NCI-H2081 treated with DMSO at 0.1 percent for 48 hours (cell line): ENCODE measurements at places on chromosomes 3 and 15.

GRCh38 chr3:131361464-131362421 is 19.8 kb upstream of the NUDT16 start:
- no peak for DNase-seq

DNA sequence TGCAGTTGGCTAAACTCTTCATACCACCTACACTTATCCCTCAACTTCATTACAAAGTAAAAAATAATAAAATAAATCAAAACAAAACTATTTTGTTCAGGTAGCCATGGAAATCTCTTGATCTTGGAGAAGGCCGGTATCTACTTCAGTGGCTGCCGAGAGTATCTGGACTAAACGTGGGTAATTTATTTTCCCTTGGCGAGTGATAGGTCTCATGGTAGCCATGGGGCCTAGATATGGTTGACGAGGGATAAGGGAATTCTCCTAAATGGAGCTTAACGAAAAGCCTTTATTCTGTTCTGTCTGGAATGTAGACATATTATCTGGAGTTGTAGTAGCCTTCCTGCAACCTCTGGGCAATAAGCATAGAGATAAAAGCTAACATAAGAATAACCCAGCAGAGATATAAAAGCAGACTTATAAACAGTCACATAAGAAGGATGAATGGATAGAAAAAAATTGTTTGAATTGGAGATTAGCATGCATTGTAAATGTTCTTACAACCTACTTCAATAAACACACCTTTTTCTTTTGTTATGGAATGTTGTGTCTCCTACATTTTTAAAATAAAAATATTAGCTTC is 281.3 kb upstream of the ARRDC4 start:
- no peak for DNase-seq

- DNase-seq: no peak
These were observed 9.4 kb upstream of the COPG1 start for GRCh38 chr3:129239991-129240390.

GRCh38 chr3:7721869-7722268 is 779.8 kb upstream of the LMCD1 start:
- no peak for DNase-seq

- DNase-seq: no peak
These were observed 32.4 kb upstream of the CDV3 start for GRCh38 chr3:133540896-133541674.

DNA sequence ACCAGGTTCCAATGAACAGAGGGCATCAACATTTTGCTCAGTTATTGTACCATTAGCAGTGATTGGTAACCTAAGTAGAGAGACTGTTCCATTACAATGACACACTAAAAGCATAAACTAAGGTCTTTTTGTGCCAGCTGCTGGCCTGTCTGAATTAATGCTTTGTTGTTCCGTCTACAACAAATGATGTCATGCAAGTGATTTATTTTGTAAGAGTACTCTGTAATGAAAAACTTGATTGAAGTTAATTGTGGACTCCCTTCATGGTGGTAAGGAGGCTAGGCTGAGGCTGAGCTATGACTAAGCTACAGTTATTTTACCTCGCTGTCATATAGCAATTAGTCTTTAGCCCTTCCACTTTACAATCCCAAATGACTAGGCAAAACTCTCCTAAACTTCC is 23.2 kb downstream of the RCN2 start:
- DNase-seq: no peak

DNA sequence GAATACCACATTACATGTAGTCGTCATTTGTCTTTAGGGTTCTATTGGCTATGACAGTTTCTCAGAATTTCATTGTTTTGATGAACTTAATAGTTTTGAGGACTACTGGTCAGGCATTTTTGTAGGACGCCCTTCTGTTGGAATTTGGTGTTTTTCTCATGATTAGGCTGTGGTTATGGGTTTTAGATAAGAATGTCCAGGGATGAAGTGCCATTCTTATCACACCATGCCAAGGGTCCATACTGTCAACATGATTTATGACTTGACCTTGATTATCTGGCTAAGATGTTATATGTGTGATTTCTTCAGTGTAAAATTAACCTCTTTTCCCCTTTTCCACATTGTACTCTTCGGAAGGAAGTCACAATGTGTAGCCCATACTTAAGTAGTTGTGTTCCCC is 135.3 kb downstream of the DIPK2A start:
- DNase-seq: no peak
